T-helper 17 cell (primary cell): ENCODE measurements at places on chromosomes 5 and 9.

DNA sequence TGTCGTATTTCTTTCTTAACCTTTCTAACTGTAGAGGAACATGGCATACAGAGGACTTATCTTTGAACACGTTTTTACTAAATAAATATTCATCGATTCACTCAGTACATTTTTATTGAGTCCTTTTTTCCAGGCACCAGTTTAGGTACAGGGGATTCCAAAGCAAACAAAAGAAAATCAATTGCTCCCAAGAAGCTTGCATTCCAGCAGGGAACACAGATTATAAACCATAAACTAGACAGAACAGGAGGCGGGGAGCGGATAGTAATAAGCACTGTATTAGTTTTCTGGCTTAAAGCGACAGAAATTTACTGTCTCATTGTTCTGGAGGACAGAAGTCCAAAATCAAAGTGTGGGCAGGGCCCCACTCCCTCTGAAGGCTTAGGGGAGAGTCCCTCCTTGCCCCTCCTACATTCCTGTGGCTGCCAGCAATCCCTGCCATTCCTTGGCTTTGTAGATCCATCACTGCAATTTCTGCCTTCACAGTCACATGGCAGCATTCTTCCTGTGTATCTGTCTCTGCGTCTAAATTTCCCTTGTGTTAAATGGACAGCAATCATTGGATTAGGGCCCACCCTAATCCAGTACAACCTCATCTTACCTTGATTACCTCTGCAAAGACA, 115.5 kb downstream of the COL23A1 start:
- DNase-seq: no peak
- H3K4me1 ChIP-seq: no peaks in the 10 kb centered on the region
- peaks cover 62% of the 10 kb centered on the region for H3K27me3 ChIP-seq
- peaks cover 2% of the 10 kb centered on the region for H3K36me3 ChIP-seq
- H3K27ac ChIP-seq: peak overlapping the region; percentile 39

DNA sequence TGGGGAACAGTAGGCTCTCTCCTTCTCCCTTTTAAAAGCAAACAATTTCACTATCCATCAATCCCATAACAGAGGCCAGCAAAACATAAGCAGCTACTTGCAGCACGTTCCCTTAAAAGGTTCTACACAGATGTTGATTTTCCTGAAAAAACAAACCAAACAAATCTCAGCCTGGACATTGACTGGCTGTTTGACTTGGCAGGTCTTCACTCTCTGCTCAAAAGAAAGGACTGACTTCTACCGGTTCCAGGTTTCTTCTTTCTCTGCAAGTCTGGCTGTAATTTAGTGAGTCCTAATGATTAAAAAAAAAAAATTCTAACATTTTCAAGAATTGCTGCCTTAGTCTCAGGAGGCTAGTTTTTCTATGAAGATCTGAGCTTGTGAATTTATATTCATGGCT, 203.1 kb upstream of the EFNA5 start:
- peaks cover 7% of the 10 kb centered on the region for H3K36me3 ChIP-seq
- no peak overlapping the region for H3K4me3 ChIP-seq
- H3K27ac ChIP-seq: no peak overlapping the region
- no peak for DNase-seq
- H3K4me1 ChIP-seq: peaks cover 3% of the 10 kb centered on the region
- H3K27me3 ChIP-seq: no peaks in the 10 kb centered on the region

GRCh38 chr5:10745133-10745532, 15.9 kb downstream of the DAP start:
- no peaks in the 10 kb centered on the region for H3K27me3 ChIP-seq
- peaks cover 21% of the 10 kb centered on the region for H3K36me3 ChIP-seq
- H3K4me1 ChIP-seq: peaks cover 12% of the 10 kb centered on the region
- no peak overlapping the region for H3K27ac ChIP-seq
- no peak overlapping the region for H3K4me3 ChIP-seq

DNA sequence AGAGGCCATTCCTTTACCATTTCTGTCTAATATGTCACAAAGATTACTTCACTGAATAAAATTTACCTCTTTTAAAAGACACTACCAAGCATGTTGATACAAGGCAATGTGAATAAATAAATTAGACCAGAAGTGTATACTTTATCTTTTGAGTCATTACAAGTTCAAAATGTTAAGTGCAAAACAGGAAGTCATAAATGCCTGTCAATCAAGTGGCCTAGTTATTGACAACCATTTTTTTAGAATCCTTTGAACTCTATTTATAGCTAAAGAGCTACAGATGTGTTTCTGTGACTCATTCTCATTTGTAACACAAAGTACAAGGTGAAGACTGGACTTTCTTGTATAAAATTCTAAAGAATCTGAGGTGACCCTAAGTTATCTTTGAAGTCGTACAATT, 602.7 kb upstream of the SEMA6A start:
- H3K4me1 ChIP-seq: no peaks in the 10 kb centered on the region
- no peak for DNase-seq
- H3K36me3 ChIP-seq: no peaks in the 10 kb centered on the region
- no peaks in the 10 kb centered on the region for H3K27me3 ChIP-seq
- H3K27ac ChIP-seq: no peak overlapping the region

GRCh38 chr5:124231230-124231629, 515.2 kb downstream of the ZNF608 start:
- H3K27ac ChIP-seq: no peak overlapping the region
- DNase-seq: no peak
- H3K4me3 ChIP-seq: no peak overlapping the region

- no peaks in the 10 kb centered on the region for H3K4me1 ChIP-seq
- H3K27ac ChIP-seq: no peak overlapping the region
- H3K36me3 ChIP-seq: peaks cover 3% of the 10 kb centered on the region
- peaks cover 65% of the 10 kb centered on the region for H3K27me3 ChIP-seq
- no peak overlapping the region for H3K4me3 ChIP-seq
- no peak for DNase-seq
Measured at GRCh38 chr5:133665571-133665970, 53.2 kb upstream of the FSTL4 start.

DNA sequence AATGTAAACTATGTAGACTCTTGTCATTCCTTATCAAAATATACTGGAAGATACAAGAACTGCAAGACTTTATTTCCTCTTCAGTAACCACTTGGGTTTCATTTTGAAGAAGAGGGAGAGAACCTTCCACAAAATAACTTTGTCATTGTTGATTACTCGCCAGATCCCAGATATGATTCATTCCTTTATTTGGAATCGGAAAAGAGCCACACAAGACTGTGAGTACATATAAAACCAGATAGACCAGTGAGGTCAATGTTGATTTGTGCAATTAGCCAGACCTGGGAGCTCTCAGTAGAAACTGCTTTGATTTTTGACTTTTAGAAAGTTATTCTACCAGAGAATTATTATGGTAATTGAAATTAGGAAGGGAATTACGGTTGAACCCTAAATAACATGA, 146.1 kb downstream of the TMEM167A start:
- H3K27me3 ChIP-seq: peaks cover 7% of the 10 kb centered on the region
- no peaks in the 10 kb centered on the region for H3K36me3 ChIP-seq
- H3K27ac ChIP-seq: no peak overlapping the region
- H3K4me3 ChIP-seq: no peak overlapping the region
- no peaks in the 10 kb centered on the region for H3K4me1 ChIP-seq
- no peak for DNase-seq

DNA sequence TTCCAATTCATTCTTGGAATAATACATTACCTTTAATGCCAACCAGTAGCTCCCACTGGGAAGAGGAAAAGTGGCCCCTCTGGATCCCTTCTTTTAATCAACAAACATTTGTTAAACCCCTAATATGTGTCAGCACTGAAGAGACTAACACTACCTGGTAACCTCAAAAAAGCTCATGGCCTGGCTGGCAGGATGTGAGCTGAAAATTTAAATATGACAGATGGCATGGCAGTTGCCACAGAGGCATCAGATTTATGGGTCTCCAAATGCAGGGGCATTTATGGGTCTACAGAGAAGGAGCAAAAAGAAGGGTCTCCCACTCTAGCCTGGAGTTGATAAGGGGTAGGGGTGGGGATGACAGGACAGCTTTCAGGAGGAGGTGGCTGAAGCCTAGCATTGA, 12.5 kb downstream of the DNAH5 start:
- no peak overlapping the region for H3K27ac ChIP-seq
- no peak for DNase-seq
- no peak overlapping the region for H3K4me3 ChIP-seq
- no peaks in the 10 kb centered on the region for H3K27me3 ChIP-seq
- H3K36me3 ChIP-seq: no peaks in the 10 kb centered on the region

DNA sequence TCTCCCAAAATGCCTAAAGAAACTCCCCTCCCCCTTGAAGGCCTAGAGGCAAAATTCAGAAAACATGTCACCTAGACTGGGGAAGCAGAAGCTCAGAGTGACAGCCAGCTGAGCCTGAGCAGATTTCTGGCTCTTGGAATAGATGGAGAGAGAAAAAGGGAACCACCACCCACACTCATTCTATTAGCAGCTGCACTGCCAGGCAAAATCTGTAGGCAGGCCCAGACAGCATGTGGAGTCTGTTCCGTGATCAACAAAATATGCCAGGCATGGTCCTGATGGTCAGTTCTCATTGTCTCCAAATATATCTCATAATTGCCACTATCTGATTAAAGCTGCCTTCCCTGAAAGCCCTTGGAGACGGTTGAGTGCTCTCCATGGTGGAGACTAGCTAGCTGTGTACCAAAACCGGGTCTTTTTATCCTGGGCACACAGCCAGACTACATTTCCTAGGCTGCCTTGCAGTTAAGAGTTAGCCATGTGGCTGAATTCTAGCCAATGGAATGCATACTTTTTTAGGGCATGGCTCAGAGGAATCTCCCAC, 131.7 kb upstream of the GPR151 start:
- no peak for DNase-seq
- no peak overlapping the region for H3K4me3 ChIP-seq
- H3K36me3 ChIP-seq: peaks cover 6% of the 10 kb centered on the region

- no peaks in the 10 kb centered on the region for H3K4me1 ChIP-seq
- no peak overlapping the region for H3K27ac ChIP-seq
- H3K36me3 ChIP-seq: no peaks in the 10 kb centered on the region
- no peak overlapping the region for H3K4me3 ChIP-seq
- no peaks in the 10 kb centered on the region for H3K27me3 ChIP-seq
- no peak for DNase-seq
Measured at GRCh38 chr5:124783794-124784193, 37.4 kb upstream of the ZNF608 start.

GRCh38 chr5:173637340-173637739, 20.9 kb upstream of the BOD1 start:
- peaks cover 3% of the 10 kb centered on the region for H3K36me3 ChIP-seq
- H3K27ac ChIP-seq: no peak overlapping the region
- no peak overlapping the region for H3K4me3 ChIP-seq
- no peak for DNase-seq
- peaks cover 7% of the 10 kb centered on the region for H3K4me1 ChIP-seq

DNA sequence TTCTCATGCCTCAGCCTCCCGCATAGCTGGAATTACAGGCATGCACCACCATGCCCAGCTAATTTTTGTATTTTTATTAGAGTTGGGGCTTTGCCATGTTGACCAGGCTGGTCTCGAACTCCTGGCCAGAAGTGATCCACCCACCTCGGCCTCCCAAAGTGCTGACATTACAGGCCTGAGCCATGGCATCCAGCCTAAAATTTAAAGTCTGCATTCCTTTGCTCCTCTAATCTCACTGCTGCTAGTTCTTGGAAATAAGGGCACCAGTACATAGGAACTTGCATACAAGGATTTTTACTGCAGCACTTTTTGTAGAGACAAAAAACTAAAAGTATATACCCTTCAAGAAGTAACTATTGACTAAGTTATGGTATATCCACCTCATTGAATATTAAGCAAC, 20.0 kb upstream of the DCP2 start:
- no peak overlapping the region for H3K4me3 ChIP-seq
- DNase-seq: no peak

DNA sequence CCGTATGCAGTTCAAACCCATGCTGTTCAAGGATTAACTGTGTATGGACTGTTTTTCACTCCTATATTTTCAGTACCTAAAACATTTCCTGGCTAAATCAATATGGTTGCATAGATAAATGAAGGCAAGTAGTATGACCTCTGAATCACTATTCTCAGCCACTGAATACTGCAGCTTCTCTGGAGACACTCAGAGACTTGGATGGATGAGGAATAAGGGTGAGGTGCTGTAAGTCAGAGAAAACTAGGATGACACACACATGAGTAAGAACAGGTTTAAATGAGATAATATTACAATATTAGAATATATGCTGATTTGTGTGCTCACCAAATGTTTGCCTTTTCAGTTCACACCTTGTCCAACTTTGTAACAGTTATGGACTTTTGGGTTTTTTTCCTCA, 26.0 kb upstream of the ANXA1 start:
- H3K27ac ChIP-seq: no peak overlapping the region
- no peaks in the 10 kb centered on the region for H3K27me3 ChIP-seq
- H3K36me3 ChIP-seq: peaks cover 3% of the 10 kb centered on the region
- no peak overlapping the region for H3K4me3 ChIP-seq
- no peak for DNase-seq

DNA sequence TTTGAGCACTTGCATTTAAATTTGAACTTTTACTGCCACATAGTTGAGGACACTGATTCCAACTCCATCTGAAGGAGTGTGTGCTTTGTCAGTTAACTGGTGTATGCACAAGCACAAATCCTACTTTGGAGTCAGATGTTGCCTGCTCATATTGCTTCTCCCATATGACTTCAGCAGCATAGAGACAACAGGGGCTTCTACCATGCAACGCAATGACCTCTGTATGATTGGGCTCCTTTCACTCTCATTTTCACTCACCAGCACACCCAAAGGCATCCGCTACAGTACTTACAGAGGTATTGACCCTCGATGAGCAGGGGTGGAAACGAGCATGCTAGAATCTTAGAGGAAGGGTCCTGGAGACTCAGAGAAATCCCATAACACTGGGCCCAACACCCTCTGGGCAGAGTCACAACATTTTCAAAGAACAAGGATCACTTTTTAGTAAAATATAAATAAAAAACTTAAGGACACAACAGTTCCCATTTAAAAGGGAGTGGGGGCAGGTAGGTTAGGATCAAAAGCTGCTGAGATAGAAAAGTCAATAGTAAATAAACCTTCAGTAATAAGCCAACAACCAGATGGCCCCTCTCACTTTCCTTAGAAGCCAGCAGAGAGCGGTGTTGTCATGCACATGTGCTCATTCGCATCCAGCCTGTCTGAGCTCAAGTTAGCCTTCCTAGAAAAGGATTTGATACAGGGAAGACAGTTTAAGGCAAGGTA, 203.8 kb downstream of the SNCAIP start:
- peaks cover 16% of the 10 kb centered on the region for H3K27me3 ChIP-seq
- DNase-seq: no peak
- peaks cover 4% of the 10 kb centered on the region for H3K36me3 ChIP-seq
- H3K27ac ChIP-seq: no peak overlapping the region

DNA sequence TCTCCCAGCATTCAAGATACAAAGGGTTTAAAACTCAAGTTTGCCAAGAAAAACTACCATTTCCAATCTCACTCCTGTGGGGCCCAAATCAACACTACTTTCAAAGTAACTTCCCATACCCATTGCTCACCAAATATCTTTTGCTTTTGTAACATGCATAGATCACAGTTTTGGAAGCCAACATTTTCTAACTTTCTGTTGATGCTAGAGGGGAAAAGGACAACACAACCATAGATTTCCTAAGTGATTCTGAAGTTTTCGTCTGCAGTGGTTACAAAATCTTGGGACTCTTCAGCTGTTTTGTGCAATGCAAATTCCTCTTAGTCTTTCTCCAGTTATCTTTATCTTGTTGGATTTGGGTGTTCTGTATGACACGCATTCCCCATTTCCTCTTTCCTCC, 94.1 kb upstream of the PAPPA start:
- H3K36me3 ChIP-seq: no peaks in the 10 kb centered on the region
- no peak for DNase-seq
- H3K27me3 ChIP-seq: no peaks in the 10 kb centered on the region
- H3K27ac ChIP-seq: no peak overlapping the region

GRCh38 chr9:109805050-109805449, 25.1 kb downstream of the PALM2AKAP2 start:
- DNase-seq: no peak
- peaks cover 2% of the 10 kb centered on the region for H3K36me3 ChIP-seq
- H3K4me3 ChIP-seq: no peak overlapping the region
- H3K4me1 ChIP-seq: peaks cover 2% of the 10 kb centered on the region
- H3K27me3 ChIP-seq: peaks cover 16% of the 10 kb centered on the region
